ENCODE measurements at places on chromosomes 13 and 19.

GRCh38 chr13:29922896-29923295 lies 72.5 kb upstream of the UBL3 start:
- DNase-seq, result no peak

GRCh38 chr13:86608701-86609100 lies 809.5 kb upstream of the SLITRK6 start:
- DNase-seq, result no peak

DNA sequence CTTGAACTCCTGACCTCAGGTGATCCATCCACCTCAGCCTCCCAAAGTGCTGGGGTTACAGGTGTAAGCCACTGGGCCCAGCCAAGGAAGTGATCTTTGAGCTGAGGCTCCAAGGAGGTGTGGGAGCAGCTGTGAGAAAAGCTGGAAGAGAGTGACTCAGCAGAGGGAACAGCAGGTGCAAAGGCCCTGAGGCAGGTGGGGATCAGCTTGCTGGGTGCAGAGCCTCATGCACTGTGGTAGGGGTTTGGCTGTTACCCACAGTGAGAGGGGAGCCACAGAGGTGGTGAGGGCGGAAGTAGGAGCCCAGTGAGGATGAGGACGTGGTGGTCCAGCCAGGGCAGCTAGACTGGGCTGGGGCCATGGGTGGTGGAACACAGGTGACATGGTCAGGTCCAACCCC lies 6.5 kb downstream of the NPAS1 start:
- DNase-seq, result no peak

GRCh38 chr13:100751826-100752225 lies 77.2 kb upstream of the TMTC4 start:
- no peak for DNase-seq

- no peak for DNase-seq
Measured at GRCh38 chr13:30882026-30882850, 23.8 kb upstream of the MEDAG start.

- DNase-seq, result no peak
Measured at GRCh38 chr13:19845758-19846157, 17.7 kb downstream of the ZMYM5 start.

- DNase-seq, result no peak
Measured at GRCh38 chr19:35478794-35479677, 11.2 kb downstream of the KRTDAP start.

DNA sequence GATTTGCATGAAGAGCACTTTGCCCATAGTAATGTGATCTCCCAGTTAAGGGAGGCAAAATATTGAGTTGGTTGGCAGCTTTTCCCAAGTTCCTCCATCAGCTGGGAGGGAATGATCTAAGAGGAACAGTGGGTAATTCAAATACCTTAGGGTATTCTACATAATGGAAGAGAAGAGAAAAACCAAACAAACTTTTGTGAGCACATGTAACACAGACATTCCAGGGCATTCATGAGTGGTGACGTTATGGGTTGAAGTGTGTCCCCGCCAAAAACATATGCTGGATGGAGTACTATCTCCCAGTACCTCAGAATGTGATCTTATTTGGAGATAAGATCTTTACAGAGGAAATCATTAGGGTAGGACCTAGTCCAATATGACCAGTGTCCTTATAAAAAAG lies 220.1 kb downstream of the FOXO1 start:
- DNase-seq, result no peak

DNA sequence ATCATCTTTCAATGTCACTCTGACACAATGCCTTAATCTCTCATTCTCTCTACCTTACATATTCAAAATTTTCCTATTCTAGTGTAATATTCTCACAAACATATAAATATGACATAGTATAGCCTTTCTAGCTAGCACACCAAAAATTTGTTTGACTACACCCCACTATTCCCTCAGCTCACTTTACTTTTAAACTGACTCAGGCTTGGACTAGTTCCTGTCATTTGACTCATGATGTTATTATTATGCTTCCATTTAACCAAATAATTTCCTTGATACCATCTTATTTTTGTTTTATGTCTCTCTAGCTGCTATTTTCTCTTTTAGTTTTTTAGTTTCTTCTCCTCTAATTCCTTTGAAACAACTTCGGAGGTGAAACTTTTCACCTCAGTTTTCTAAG lies 1745.6 kb upstream of the PCDH20 start:
- DNase-seq, result no peak

DNA sequence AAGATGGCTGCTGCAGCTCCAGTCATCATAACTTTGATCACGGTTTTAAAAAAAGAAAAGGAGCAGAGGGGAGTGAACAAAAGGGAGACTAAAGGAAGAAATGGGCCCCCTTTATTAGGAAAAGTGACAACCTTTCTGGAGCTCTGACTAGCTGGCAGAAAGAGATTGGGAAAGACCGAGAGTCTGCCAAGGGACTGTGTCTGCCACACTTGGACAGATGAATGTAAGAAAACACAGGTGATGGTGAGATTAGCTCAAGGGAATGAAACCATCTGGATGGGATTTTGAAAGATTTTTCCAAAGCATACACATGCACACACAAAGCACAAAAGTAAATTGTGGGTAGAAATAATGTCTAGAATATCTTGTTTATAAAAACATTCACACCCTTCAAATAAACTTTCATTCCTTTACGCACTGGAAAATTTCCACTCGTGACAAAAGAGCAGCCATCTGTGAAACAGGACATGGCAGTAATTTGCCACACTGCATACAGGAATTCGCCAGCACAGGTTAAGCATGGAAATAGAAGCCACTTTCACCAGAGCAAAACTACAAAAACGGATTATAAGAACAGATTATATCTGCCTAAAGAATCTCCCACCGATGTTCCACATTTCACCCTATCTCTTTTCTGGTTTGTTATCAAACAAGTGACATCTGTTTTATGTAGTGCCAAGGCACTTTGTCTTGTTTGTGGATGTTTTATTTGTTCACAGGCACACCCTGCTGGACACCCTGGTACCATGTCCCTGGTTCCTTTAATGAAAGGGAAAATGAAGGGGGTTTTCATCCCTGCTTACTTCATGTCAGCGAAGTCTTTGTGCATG lies 819.5 kb downstream of the DIAPH3 start:
- DNase-seq, result no peak

DNA sequence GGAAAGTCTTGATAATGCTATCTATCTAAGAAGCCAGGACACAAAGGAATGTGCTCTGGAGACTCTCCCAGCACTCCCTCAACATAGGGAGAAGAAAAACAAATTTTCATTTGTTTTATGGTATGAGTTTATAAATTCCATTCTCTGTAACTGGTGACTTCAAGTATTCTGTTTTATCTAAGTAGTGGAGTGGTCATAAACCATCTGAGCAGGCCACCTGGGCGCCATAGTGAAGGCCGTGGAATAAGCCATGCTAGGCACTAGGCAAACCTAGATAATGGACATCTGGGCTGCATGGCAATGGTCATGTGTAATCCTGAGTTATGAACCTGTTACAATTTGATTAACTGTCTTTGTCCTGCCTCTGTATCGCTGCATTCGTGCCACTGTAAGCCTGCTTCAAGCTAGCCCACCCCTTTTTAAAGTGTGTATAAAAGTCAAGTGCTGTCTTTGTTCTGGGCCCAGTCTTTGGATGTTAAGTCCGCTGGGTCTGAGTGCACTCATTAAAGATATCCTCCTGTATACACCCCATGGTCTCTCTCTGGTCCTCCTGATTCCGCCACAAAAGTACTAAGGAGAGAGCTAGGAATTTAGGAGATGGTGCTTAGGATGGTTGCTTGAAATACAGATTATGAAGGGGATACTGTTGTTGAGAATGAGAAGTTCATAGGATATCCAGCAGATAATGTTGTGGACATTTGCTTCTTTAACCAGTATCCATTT lies 13.2 kb downstream of the GTF2F2 start:
- DNase-seq, result no peak

- DNase-seq, result no peak
Measured at GRCh38 chr13:38814331-38814730, 127.5 kb downstream of the FREM2 start.

DNA sequence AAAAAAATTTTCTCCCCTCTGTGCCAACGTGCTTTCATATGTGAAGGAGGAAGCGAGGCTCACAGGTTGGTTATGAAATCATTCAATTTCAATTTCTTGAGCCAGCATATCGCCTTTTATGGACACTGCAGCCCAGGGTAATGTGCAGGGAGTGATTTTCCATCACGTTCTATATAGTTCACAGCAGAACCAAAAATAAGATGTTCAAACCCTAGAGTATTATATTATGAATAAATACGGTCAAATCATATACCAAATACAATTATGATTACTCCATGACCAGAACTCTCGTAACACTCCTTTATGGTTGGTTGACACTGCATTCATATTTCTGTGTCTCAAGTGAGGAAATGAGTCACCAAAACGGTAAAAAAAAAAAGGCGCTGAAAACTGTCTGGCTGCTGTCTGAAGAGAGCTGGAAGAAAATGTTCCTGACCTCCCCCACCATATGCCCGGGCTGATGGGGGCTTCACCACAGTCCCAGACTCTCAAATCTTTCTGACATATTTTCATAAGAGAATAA lies 75.8 kb upstream of the UBAC2 start:
- no peak for DNase-seq

- no peak for DNase-seq
Measured at GRCh38 chr13:82358284-82358683, 1524.0 kb downstream of the SLITRK1 start.

DNA sequence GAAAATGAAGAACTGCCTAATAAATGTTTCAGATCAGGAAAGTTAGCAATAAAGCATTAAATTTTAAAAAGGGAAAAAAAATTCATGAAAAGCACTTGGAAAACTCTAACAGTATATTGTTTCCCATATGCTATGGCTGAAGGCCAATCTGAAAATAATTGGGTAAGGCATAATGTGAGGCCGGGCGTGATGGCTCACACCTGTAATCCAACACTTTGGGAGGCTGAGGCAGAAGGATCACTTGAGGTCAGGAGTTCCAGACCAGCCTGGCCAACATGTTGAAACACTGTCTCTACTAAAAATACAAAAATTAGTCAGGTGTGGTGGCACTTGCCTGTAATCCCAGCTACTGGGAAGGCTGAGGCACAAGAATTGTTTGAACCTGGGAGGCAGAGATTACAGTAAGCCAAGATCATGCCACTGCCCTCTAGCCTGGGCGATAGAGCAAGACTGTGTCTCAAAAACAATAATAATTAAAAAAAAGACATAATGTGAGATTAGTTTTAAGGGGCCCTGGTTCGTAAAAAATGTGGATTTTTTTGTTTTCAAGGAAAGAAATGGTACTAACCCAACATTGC lies 15.2 kb downstream of the INTS6 start:
- no peak for DNase-seq

DNA sequence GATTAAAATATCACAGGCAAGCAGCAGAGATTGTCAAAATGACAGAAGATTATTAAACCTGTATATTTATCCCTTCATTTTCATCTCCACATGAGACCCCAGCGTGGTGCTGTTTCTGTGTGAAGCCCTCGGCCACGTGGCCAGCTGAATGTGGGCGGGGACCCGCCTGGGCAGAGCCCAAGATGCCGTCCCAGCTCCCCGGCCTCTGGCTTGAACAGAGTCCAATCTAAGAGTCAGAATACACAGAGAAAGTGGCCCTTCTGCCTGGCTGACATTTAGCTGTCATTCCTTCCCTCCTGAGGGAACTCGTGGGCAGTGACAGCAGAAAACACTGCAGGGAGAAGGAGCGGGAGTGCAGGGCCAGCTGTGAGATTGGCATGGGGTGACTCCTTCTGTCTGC lies 34.9 kb upstream of the UQCRFS1 start:
- DNase-seq, result no peak

DNA sequence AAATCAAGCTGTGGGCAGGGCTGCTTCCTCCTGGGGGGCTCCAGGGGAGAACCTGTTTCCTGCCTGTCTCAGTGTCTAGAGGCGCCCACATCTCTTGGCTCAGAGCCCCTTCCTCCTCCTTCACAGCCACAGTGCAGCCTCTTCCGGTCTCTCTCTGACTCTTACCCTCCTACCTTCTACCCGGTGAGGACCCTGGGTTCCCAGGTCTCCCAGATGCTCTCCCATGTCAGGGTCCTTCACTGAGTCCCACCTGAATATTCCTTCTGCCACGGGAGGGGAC lies 153.1 kb downstream of the KDM4B start:
- DNase-seq, result no peak

GRCh38 chr13:91401920-91402319 lies 3.5 kb downstream of the GPC5 start:
- DNase-seq, result no peak
